ENCODE measurements at places on chromosomes 11 and 22.

- DNase-seq, result no peak
Measured at GRCh38 chr11:47261291-47261800, 3.5 kb downstream of the NR1H3 start.

DNA sequence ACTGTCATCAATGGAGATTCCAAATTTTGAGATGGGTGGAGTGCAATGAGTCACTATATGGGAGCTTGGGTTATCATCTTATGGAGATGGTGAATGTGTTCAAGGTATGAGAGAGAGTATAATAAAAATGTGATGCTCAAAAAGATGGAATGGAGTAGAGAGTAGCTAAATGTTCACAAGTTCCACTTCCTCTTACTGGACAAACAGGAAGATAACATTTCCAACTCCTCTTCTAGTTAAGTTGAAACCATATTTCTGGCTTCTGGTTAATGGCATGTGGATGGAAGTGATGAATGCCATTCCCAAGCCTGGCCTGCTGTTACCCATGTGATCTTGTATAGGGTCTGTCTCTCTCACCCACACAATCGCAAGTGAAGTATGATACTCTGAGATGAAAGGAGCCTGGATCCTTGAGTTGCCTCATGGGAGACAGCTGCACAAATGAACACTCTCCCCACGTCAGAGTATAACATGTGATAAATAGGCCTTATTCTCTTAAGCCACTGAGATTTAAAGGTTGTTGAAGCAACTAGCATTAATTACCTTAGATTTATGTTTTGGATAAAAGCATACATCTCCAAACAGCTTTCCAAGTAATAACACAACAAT lies 111.0 kb downstream of the RAB38 start:
- DNase-seq, result no peak

- DNase-seq, result no peak
Measured at GRCh38 chr11:961921-962320, 36.3 kb downstream of the AP2A2 start.

- peak; percentile 66 for DNase-seq
Measured at GRCh38 chr11:44727373-44728287, 868 bp downstream of the TSPAN18 start.

DNA sequence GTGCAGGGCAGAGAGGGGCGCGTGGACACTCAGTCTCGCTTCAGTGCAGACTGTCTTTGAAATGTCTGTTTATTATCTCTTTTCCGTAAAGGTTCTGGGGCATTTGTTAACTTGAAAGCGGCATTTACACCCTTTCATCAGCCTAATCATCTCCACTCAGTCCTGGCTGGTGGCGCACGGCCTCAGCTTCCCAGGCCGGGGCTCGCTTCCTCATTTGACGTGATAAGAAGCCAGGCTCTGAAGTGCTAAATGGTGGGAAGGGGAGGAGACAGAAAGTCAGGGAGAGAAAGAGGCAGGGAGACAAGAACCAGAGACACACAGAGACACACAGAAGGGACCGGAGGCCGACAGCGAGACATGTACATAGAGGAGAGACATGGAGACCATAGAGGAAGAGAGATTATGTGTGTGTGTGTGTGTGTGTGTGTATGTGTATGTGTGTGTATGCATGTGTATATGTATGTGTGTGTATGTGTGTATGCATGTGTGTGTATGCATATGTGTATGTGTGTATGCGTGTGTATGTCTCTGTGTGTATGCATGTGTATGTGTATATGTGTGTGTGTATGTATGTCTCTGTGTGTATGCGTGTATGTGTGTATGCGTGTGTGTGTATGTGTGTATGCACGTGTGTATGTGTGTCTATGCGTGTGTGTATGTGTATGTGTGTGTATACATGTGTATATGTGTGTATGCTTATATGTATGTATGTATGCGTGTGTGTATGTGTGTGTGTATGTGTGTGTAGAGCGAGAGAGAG lies 101.5 kb downstream of the ST3GAL4 start:
- no peak for DNase-seq

DNA sequence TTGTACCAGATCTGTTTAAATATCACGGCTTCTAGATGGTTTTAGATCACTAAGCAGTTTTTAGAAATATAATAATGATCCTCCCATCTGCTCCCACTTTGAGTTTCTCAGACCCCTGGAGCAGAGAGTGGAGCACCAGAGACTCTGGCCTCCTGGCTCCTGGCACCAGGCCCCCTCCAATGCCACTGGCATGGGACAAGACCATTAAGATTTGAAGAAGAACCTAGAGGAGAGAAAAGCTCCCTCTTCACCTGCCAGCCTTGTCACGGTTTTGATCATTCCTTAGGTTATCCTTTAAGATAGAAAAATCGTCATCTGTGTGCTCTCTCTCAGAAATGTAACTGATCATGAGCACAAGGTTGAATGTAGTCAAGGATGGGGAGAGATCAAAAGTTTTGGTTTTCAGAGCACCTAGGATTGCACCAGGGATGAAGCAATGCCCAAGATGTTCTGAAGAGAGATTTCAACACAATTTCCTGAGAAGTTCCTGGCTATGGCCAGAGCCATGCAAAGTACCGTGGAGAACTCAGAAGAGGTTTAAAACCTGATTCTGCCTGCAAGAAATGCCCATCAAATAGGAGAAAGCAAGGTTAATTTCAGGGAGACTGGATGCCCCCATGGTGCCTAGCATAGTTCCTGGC lies 22.2 kb downstream of the IL10RA start:
- no peak for DNase-seq

Measured in stimulated activated CD4-positive, alpha-beta T cell treated with anti-CD3 and anti-CD28 coated beads, Interleukin-15, amount 100 ng/mL, for 1 hour (primary cell).